HCT116 (cell line): ENCODE measurements at places on chromosomes 13 and 19. TPM values are rescaled to one million over a fixed set of nuclear protein-coding genes. Genes with fewer than 3 reads are reported as not detected.

DNA sequence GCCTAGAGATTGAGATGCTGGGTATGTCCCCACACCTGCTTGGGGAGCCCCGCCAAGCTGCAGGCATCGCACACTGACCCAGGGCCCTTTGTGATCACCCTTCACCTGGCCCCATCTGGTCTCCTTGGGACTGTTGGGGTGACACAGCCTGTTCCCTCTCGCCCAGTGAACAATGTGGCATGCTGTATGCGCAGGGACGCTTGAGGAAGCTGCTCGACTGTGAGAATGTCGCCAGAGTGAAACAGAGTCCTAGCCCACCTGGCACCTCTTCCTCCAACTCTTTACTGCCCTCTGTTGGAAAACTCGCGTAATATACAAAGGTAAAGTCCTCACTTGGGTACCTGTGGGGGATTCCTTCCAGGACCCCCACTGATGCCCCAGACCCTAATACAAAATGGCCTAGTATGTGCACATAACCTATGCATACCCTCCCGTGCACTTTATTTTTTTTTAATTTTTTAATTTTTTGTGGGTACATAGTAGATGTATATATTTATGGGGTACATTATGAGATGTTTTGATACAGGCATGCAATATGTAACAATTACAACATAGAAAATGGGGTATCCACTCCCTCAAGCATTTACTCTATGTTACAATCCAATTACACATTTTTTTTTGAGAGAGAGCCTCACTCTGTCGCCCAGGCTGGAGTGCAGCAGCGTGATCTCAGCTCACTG, 9.0 kb downstream of the BLOC1S3 start:
- H3K4me1 ChIP-seq: peaks cover 9% of the 10 kb centered on the region
- no peak for DNase-seq
- H3K27me3 ChIP-seq: no peaks in the 10 kb centered on the region

GRCh38 chr13:27398360-27398759, 26.1 kb upstream of the GTF3A start:
- no peak overlapping the region for H3K27ac ChIP-seq
- no peak overlapping the region for H3K4me3 ChIP-seq
- DNase-seq: no peak
- H3K36me3 ChIP-seq: no peaks in the 10 kb centered on the region
- no peaks in the 10 kb centered on the region for H3K27me3 ChIP-seq
- no peaks in the 10 kb centered on the region for H3K4me1 ChIP-seq

- no peaks in the 10 kb centered on the region for H3K27me3 ChIP-seq
- H3K4me3 ChIP-seq: no peak overlapping the region
- no peaks in the 10 kb centered on the region for H3K4me1 ChIP-seq
- H3K36me3 ChIP-seq: no peaks in the 10 kb centered on the region
- no peak overlapping the region for H3K27ac ChIP-seq
Observed at GRCh38 chr13:37905736-37906135, 36.2 kb upstream of the TRPC4 start.

DNA sequence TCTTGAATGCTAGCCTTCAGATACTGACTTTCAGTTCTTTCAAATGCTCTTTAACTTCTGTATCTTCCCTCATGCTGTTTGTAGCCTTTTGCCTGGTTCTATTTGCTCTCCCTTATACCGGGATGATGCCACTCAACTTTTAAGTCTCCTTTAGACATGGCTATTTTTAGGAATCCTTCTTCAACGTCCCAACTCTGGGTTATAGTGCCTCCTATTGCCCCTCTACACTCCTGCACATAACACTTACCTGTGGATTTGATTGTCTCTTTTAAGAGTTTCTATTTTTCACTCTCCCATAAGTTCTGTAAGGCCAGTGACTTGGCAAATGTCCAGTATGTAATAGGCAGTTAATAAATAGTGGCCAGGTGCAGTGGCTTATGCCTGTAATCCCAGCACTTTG, 343.0 kb downstream of the KLF5 start:
- no peak overlapping the region for H3K4me3 ChIP-seq
- DNase-seq: no peak
- no peak overlapping the region for H3K27ac ChIP-seq
- H3K4me1 ChIP-seq: peaks cover 19% of the 10 kb centered on the region; the same call in 1 of the 2 replicates
- H3K27me3 ChIP-seq: no peaks in the 10 kb centered on the region

Gene LRRC63
- total RNA-seq: not detected

DNA sequence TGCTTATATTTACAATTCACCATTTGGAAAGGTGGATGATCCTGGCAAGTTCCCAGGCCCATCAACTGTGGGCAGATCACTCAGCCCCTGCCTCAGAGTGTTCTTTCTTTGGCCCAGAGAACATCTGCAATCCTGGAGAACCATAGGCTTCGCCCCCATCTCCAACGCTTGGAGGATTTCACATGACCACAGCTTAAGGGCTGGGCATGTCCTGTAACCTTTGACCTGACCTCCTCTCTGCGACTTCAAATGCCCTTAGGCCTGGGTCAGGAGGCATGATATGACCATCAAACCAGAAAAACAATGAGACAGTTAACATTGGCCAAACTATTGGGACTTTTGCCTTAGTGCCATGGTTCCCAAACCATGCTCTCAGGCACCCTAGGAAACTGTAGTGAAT, 7.2 kb upstream of the MBNL2 start:
- H3K27me3 ChIP-seq: no peaks in the 10 kb centered on the region
- no peaks in the 10 kb centered on the region for H3K36me3 ChIP-seq
- peaks cover 5% of the 10 kb centered on the region; the same call in 1 of the 2 replicates for H3K4me1 ChIP-seq
- H3K4me3 ChIP-seq: no peak overlapping the region

- peaks cover 14% of the 10 kb centered on the region; the same call in 1 of the 2 replicates for H3K4me1 ChIP-seq
- no peak overlapping the region for H3K4me3 ChIP-seq
- DNase-seq: no peak
- H3K36me3 ChIP-seq: no peaks in the 10 kb centered on the region
- H3K27ac ChIP-seq: no peak overlapping the region
Observed at GRCh38 chr19:49758292-49758691, 4.8 kb downstream of the TSKS start.

GRCh38 chr13:31801088-31801487, 61.8 kb downstream of the RXFP2 start:
- H3K4me1 ChIP-seq: no peaks in the 10 kb centered on the region
- H3K36me3 ChIP-seq: no peaks in the 10 kb centered on the region
- no peak for DNase-seq
- no peak overlapping the region for H3K27ac ChIP-seq

- H3K36me3 ChIP-seq: peaks cover 6% of the 10 kb centered on the region; the same call in 1 of the 2 replicates
- H3K4me1 ChIP-seq: peaks cover 35% of the 10 kb centered on the region
- DNase-seq: peak; percentile 55
- no peaks in the 10 kb centered on the region for H3K27me3 ChIP-seq
Observed at GRCh38 chr19:664913-665443, 2.0 kb upstream of the RNF126 start.

GRCh38 chr13:42164557-42165125, 107.3 kb upstream of the AKAP11 start:
- no peaks in the 10 kb centered on the region for H3K4me1 ChIP-seq
- H3K27me3 ChIP-seq: no peaks in the 10 kb centered on the region
- no peak overlapping the region for H3K27ac ChIP-seq

DNA sequence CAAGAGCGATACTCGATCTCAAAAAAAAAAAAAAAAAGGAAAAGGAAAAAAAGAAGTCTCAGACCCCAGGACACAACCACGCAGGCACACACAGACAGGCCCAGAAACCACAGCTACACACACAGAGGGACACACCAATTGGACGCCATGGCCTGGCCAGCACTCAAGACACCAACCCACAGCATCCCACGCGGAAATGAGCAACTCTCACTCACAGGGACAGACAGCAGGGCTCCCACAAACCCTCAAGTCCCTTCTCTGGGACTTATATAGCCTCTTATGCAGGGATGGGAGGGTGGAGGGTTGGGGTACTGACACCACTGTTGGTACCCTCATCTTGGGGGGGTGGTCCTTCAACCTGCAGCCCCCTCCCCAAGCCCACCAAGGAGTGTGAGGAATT, 5.9 kb downstream of the NOTCH3 start:
- no peaks in the 10 kb centered on the region for H3K27me3 ChIP-seq
- no peaks in the 10 kb centered on the region for H3K36me3 ChIP-seq
- peak overlapping the region; percentile 59 for H3K4me3 ChIP-seq
- peak overlapping the region; percentile 33 for H3K27ac ChIP-seq
- peaks cover 40% of the 10 kb centered on the region for H3K4me1 ChIP-seq
- no peak for DNase-seq

Gene ITM2B
- 124 TPM for total RNA-seq

Gene WIZ
- 28.4 TPM for total RNA-seq

DNA sequence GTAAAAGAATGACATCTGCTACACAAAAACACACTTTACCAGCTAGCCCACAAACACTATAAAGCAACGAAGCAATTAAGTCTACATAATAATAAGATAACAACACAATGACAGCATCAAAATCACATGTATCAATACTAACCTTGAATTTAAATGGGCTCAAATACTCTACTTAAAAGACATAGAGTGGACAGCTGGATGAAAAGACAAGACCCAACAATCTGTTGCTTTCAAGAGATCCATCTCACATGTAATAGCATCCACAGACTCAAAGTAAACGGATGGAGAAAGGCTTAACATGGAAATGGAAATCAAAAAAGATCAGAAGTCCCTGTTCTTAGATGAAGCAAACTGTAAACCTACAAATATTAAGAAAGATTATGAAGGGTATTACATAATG, 2175.9 kb downstream of the PCDH9 start:
- H3K27ac ChIP-seq: no peak overlapping the region
- DNase-seq: no peak
- H3K27me3 ChIP-seq: no peaks in the 10 kb centered on the region
- H3K4me3 ChIP-seq: no peak overlapping the region
- H3K4me1 ChIP-seq: no peaks in the 10 kb centered on the region

DNA sequence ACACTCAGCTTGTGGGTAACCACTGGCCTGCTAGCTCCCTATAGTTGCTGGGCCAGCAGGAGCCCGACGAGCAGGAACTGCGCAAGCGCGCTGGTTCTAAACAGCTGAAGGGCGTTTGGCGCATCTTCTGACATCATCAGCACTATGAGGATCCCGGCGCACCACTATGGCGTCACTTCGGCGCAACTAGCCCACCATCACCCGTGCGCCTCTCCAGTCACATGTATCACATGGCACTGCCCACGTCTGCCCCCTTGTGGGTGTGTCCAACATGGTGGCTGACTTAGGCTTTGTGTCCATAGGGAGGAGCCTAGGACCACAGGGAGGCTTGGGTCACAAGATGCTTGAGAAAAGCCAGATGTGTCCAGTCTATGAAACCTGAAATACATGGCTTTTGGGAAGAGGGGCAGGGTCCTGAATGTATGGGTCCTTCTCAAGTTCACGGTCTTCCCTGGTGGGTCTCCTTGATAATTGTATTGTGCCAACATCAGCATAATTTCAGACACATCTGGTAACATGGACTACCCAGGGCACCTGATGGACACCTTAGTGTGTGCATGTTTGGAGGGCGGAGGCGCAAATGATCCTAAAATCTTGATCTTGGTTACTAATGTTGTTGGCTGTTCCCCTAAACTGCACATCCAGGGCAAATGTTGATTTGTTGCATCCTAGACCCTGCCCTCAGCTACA, 18.0 kb downstream of the KLK4 start:
- H3K4me1 ChIP-seq: peaks cover 15% of the 10 kb centered on the region
- no peak overlapping the region for H3K27ac ChIP-seq
- no peaks in the 10 kb centered on the region for H3K36me3 ChIP-seq
- DNase-seq: peak; percentile 33

Gene B3GNT3
- 22.2 TPM for total RNA-seq

DNA sequence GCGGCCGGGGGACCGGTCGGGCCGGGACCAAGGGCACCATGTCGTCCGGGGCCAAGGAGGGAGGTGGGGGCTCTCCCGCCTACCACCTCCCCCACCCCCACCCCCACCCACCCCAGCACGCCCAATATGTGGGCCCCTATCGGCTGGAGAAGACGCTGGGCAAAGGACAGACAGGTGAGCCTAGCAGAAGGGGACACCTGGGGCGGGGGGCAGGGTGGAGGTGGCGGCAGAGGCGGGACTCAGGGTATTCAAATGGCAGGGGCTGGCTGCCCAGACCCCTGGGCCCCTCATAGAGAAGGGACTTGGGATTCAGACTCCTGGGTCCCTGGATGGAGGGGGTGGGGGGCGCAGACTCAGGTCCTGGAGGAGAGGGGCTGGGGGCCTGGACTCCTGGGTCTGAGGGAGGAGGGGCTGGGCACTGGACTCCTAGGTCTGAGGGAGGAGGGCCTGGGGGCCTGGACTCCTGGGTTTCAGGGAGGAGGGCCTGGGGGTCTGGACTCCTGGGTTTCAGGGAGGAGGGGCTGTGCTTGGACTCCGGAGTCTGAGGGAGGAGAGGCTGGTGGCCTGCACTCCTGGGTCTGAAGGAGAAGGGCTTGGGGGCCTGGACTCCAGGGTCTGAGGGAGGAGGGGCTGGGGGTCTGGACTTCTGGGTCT, 735 bp downstream of the BRSK1 start:
- H3K4me1 ChIP-seq: peaks cover 15% of the 10 kb centered on the region; the same call in 1 of the 2 replicates
- H3K4me3 ChIP-seq: peak overlapping the region; percentile 46
- H3K27me3 ChIP-seq: no peaks in the 10 kb centered on the region
- no peaks in the 10 kb centered on the region for H3K36me3 ChIP-seq

GRCh38 chr19:1624458-1624857, 19.2 kb upstream of the UQCR11 start:
- no peaks in the 10 kb centered on the region for H3K27me3 ChIP-seq
- H3K4me1 ChIP-seq: no peaks in the 10 kb centered on the region
- no peak overlapping the region for H3K27ac ChIP-seq
- DNase-seq: peak; percentile 43
- H3K4me3 ChIP-seq: no peak overlapping the region
- H3K36me3 ChIP-seq: peaks cover 37% of the 10 kb centered on the region; the same call in 1 of the 2 replicates

GRCh38 chr13:32802159-32802558, 214.1 kb upstream of the KL start:
- no peaks in the 10 kb centered on the region for H3K4me1 ChIP-seq
- no peaks in the 10 kb centered on the region for H3K27me3 ChIP-seq
- no peak overlapping the region for H3K4me3 ChIP-seq
- DNase-seq: no peak
- H3K36me3 ChIP-seq: no peaks in the 10 kb centered on the region

DNA sequence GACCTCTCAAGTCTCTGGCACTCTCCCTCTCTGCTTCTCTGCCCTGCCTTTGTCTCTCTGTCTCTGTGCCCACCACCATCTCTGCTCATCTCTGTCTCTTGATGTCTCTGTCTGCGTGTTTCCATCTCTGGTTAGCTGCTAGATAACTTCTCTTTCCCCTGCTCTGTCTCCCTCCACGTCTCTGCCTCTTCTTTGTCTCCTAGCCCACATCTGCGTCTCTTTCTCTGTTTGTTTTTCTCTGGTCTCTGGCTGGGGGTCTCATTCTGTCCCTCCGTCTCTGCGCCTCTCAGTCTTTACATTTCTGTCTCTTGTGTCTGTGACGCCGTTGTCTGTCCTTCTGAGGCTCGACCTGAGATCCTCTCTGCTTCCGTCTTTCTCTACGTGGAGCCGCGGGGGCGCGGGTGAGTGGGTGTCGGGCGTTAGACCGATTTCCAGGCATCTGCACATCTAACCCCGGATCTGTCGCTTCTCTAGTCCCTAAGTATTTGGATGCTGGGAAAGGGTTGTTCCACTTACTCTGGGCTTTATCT, 386 bp downstream of the GIPR start:
- peaks cover 40% of the 10 kb centered on the region for H3K4me1 ChIP-seq
- DNase-seq: no peak
- H3K4me3 ChIP-seq: peak overlapping the region; percentile 76
- no peaks in the 10 kb centered on the region for H3K36me3 ChIP-seq
- H3K27me3 ChIP-seq: no peaks in the 10 kb centered on the region

Gene GTPBP3
- total RNA-seq: 73.0 TPM
